ENCODE measurements at places on chromosomes 7 and 10.

- DNase-seq, result no peak
Observed at GRCh38 chr7:28520074-28521015, 108.0 kb downstream of the CREB5 start.

DNA sequence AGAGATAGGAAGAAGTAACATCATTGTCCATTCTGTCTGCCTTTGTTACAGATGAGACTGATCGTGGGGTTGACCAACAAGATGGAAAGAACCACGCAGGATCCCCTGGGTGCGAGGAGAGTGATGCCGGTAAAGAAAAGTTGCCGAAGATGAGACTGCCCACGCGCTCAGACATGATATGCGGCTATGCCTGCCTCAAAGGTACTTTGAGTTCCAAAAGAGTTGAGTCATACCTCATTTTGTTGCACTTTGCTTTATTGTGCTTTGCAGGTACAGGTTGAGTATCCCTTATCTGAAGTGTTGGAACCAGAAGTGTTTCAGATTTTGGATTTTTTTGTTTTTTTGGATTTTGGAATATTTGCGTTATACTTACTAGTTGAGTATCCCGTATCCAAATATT lies 12.2 kb upstream of the CLCN1 start:
- DNase-seq, result no peak

GRCh38 chr7:44921607-44922350 lies 36.4 kb upstream of the PURB start:
- peak; percentile 71 for DNase-seq

DNA sequence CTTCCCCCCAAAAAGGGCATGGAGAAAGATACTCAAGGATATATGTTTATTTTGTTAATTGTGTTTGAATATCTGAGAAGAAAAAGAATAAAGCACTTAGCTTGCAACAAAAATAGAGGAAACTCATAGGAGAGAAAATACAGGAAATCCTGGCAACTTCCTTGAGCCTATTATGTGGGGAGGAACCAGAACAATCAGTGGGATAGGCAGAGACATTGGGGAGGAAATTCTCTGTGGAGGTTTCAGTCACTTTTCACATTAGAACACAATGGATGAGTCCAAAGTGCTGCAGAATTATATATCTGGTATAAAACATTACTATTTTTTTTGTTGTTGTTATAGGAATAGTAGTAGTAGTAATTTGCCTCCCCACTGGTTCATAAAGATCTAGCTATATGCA lies 240.1 kb downstream of the THSD7A start:
- no peak for DNase-seq

- no peak for DNase-seq
Observed at GRCh38 chr7:159227433-159227832, 82.8 kb upstream of the VIPR2 start.
